ENCODE measurements at places on chromosomes 4 and X.

DNA sequence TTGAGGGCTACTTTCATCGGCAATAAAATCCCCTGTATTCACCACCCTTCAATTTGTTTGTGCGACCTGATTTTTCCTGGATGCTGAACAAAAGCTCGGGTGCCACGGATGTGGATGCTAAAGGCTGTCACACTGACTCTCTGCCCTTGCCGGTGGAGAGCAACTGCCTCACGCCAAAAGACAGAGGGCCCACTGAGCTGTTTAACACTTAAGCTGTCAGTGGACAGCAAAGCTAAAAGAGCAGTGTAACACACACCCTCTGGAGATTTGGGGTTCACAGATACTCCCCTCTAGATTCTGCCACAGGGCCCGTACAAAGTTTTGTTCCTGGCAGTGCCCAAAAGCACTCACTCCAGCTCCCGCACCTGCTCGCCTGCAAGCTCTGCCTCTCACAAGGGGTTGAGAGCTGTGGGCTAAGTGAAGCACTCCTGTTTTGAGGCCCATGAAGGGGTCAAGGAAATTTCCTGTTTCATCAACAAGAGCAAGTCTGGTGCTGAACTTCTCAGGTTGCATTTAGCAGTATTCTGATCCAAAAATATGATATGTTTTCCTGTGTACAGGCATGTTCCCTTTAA lies 1571.9 kb downstream of the ADGRL3 start:
- DNase-seq: no peak

DNA sequence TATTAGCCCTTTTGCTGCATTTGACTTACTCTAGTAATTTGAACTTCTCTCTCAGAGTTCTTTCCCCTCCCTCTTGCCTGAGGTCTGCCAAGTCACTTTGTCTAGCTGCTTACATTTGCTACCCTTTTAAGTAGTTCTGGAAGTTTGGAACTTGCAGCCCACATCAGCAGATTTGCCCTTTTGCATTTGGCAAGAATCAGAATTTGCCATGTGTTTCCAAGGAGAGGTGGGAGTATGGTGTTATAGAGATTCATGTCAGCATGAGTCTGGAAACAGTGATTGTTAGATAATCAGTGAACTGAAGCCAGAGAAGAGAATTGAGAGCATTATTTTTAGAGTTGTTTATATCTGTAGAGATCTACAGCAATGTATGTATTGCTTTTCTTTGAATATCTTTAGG lies 52.1 kb downstream of the KLHL34 start:
- no peak for DNase-seq

DNA sequence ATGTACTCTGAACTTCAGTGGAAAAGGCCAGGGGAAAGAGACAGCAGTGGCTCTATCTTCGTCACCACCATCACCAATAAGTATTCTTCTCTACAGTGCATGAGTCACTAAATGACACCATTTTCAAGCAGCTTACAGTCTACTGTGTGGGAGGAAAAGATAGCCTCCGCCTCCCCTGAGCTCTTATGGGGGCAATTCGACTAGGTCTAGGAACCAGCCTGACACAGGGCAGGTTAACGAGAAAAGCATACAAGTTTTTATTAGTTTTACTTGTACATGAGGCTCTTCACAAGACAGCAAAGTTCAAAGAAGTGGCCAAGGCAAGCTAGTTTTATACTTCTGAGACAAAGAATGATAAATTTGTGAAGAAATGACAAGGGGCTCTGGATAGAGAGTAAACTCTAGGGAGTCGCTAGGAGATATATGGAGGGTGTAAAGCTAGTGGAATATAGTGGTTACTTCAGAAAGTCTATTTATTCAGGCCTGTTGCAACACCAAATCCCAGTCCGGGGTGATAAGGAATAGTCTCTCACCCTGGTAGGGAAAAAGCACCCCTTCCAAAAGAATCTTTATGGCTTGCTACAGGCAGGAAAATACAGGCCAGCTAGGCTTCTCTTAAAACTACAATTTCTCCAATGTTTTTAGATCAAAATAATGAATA lies 49.7 kb downstream of the SCD5 start:
- DNase-seq: no peak

GRCh38 chr4:8795140-8795539 lies 76.5 kb downstream of the HMX1 start:
- DNase-seq: no peak

DNA sequence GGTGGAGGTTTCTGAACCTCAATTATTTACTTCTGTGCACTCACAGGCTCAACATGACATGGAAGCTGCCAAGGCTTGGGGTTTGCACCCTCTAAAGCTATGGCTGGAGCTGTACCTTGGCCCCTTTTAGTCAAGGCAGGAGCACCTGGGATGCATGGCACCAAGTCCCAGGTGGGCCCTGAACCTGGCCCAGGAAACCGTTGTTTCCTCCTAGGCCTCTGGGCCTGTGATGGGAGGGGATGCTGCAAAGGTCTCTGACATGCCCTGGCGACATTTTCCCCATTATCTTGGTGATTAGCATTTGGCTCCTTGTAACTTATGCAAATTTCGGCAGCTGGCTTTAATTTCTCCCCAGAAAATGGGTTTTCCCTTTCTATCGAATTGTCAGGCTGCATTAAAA lies 726.1 kb upstream of the POU3F4 start:
- no peak for DNase-seq

DNA sequence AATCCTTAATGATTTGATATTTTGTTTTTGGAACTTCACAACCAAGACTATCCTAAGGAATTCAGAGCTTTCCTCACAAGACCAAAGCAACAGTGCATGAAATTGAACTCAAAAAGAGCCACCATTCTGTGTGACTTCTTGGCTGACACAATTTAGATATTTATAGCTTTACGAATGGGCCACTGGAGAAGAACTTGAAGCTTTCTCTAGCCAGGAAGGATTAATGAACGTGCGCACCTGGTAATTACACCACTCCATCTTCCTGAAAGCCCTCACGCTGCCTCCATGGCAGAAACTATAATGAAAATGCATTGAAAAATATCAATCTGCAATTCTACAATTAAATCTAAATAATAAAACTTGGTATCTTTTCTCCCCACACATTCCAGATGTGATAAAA lies 1057.8 kb downstream of the DMD start:
- DNase-seq: no peak

DNA sequence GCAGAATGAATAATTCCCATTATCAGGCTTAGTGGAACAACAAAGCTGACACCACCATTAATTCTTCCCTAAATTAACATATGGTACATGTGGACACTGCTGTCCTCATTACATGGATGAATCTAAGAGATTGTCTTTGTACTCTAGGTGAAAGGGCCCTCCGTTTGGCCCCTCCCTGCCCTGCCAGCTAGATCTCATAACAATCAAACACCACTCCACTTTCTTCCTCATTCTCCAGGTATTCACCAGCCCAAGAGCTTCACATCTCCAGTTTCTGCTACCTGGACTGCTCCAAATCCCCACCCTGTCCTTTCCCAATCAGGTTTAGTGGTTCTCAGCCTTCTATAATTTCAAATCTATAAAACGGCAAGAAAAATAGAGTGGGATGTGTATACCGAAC lies 3.8 kb downstream of the HSD17B11 start:
- DNase-seq: no peak

GRCh38 chr4:94516067-94516466 lies 64.3 kb downstream of the PDLIM5 start:
- no peak for DNase-seq

DNA sequence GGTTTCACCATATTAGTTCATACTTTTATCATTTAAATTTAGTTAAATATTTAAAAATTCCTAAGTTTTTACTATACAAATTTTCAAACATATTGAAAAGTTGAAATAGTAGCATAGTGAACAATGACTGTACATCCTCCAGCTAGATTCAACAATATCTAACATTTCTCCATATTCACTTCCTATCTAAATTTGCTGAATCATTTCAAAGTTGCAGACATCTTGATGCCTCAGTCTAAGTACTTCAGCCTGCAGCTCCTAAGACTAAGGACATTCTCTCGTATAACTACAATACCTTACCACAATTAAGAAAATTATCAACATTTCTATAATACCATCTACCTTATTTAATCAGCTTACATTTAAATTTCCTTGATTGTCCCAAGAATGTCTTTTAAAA lies 132.7 kb downstream of the TMEM164 start:
- DNase-seq: no peak

DNA sequence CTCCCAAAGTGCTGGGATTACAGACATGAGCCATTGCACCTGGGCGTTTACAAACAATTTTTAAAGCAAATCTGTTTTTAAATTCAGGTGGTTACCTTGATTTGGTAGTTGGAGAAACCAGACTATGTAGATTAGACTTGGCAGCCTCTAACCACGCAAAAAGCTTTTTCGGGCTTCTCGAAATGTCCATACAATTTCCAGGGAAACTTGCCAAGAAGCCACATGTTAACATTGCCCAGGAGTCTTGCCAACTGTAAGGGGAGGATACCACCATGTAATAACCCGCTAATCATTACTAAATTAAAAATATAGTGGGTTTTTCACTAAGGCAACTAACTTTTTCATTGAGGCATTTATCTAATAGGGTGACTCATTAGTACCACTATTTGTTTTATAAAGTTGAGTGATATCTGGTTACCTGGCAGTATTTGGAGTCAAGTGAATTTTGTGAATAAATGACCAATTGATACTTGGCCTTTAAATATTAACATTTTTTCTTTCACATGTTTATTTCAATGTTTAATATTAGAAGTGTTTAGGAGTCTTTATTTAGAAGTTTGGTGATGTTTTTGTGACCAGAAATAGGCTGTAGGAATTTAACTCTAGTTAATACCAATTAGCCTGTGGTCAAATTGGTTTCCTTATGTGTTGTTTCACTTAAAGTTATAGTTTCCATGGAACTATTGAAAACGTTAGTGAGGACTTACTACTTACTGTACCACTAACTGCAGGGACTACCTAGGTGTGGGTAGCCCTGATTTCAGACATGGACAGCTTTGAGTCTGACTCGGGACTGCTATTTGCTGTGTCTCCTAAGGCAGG lies 61.3 kb downstream of the CLDN34 start:
- no peak for DNase-seq

GRCh38 chr4:186918466-186918865 lies 194.8 kb upstream of the FAT1 start:
- no peak for DNase-seq

GRCh38 chrX:45628041-45628440 lies 427.4 kb upstream of the DIPK2B start:
- DNase-seq: no peak

DNA sequence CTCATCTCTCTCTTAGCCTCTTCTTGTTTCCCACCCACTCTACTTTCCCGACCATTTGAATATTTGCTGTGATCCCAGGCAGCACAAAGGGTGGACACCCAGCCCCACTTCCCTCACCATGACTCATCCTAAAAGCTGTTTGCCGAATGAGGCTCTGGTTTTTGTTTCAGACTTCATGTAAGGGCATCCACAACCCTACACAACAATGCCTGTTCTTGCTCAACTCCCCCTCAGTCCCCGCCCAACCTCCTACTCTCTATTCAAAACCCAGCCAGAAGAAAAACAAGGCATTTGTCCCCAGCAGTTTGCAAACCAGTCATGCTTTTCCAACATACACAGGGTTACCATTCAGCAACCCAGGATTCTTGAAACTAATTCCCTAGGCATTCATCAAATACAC lies 516.5 kb upstream of the CNKSR2 start:
- no peak for DNase-seq

DNA sequence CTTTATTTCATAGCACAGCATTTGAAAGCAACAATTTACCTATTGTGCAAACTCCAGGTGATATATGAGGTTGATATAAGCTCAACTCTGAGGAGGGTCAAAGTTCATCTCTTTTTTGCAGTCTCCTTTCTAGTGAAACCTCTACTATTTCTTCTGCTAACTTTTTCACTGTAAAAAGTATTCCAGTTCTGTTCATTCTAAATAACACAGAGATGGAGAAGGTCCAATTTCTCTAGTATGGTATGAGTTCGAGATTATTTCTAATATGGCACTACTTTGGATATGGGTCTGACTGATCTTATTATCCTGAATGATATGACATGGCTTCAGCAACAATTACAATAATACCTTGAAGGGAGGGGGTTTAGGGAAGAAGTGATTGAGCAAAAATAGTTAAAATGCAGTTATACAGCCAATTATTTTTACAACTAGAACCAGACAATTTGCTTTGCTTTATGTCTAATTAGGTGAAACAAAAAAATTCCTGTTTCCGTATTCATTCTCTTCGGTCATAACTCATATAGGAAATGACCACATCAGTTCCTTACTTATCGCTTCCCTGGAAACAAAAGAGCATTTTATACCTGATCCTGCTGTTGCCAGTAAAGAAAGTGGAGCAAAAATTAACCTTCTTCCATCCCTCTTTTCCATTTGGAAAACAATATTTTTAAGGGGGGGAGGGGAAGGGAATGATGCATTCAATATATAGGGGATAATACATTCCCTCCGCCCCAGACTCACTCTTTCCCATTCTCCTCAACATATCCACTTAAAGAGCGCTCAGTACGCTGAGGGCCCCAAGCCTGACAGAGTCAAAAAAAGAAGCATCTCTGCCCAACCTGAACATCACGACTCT lies 1.0 kb downstream of the TBC1D9 start:
- no peak for DNase-seq

DNA sequence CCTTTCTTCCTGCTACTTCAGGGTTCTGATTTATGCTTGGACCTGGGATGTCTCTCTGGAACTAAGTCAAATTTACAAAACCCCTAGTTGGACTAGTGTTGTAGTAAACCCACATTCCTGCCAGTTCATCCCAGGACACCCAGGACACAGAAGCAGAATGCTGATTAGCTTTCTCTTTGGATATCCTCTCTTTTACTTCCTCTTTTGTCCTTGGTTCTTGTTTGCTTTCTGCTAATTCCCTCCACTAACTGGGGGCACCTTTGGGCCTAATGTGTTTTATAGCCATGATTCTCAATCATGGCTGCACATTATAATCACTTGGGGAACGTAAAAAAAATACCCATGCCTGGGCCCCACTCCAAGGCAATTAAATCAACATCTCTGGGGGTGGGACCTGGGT lies 42.5 kb downstream of the LANCL3 start:
- no peak for DNase-seq

GRCh38 chrX:15344106-15344505 lies 8.8 kb upstream of the PIGA start:
- no peak for DNase-seq

GRCh38 chr4:125719987-125720386 lies 405.2 kb downstream of the FAT4 start:
- no peak for DNase-seq

DNA sequence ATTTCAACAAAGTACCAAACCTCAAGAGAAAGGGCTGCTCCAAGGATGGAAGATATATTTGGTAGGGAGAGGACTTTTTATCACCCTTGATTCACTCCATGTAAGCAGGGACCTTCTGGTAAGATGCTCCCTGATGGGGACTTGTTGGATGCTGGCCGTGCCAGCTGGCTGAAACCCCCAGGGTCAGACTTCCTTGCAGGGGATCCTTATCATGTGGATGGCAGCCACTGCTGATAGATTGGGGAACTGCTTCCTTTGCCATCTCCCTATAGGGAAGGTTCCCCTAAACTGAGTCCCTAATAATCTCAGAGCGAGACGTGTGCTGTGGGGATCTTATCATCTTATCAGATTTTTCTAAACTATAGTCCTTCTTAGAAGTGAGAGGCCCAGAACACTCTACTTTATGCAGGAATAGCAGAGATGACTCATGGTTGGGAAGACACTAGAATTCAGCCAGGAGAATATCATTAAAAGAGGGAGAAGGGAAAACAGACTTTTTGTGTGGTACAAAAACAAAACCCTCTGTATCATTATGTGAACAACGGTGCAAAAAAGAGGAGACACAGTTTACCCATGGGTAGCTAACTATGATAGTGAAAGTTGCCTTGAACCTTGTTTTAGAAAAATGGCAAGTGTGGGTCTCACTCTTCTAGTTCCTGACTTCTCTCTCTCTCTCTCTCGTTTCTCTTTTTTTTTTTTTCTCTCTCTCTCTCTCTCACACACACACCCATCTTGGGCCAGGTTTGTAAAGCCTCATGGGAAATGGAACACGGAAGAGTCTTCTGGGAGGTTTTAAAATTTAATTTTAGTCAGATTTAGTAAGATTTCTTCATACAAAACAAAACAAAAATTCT lies 16.1 kb downstream of the RHOH start:
- no peak for DNase-seq

Data from left cardiac atrium (tissue), 4 donors.